Kidney epithelial cell (primary cell): ENCODE measurements at places on chromosomes 5 and 9. TPM values are rescaled to one million over a fixed set of nuclear protein-coding genes. Genes with fewer than 3 reads are reported as not detected.

GRCh38 chr5:43353668-43354067, 40.5 kb upstream of the HMGCS1 start:
- DNase-seq: no peak

DNA sequence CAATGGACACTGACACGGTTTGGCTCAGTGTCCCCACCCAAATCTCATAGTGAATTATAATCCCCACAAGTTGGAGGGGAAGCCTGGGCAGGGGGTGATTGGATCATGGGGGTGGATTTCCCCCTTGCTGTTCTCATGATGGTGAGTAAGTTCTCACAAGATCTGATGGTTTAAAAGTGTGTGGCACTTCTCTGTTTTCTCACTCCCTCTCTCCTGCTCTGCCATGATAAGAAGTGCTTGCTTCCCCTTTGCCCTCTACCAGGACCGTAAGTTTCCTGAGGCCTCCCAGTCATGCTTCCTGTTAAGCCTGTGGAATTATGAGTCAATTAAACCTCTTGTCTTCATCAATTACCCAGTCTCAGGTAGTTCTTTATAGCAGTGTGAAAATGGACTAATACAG, 115.8 kb upstream of the KIF2A start:
- DNase-seq: no peak

- no peak for DNase-seq
These were observed 200.1 kb downstream of the NSG2 start for GRCh38 chr5:174245516-174246075.

DNA sequence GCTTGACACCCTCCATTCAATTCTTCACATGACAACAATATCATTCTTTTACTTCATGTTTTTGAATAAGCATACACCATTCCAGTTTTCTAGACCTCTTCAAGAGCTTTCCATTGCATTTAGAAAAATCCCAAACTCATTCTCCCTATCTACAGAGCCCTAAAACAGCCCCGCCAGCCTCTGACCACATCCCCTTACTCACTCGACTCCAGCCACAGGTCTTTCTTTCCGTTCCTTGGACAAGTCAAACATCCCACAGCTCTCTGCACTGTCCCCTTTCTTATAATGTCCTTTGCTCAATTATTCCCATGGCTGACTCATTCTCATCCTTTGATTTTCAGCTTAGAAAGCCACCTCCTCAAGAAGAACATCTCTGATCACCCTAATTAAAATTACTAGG, 38.2 kb downstream of the TTC39B start:
- no peak for DNase-seq

Gene NTNG2
- 0.42 and 0.89 TPM in 2 replicates for total RNA-seq

DNA sequence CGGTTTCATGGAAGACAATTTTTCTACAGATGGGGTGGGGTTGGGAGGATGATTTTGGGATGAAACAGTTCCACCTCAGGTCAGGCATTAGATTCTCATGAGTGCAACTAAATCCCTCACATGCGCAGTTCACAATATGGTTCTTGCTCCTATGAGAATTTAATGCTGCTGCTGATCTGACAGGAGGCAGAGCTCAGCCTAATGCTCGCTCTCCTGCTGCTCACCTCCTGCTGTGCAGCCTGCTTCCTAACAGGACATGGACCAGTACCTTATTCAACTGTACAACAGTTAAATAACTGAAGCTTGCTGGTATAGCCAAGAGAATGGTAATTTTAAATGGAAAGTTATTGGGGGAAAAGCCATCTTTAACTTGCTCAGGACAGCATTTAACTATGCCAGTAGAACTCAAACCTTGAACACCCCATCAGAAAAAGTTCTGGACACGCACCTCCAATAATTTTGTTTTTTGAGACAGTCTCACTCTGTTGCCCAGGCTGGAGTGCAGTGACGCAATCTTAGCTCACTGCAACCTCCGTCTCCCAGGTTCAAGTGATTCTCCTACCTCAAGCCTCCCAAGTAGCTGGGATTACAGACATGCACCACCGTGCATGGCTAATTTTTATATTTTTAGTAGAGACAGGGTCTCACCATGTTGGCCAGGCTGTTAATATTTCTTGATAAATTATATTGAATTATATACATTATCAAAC, 27.7 kb downstream of the HMGCR start:
- DNase-seq: no peak

GRCh38 chr5:83084336-83084735, 7.0 kb downstream of the XRCC4 start:
- DNase-seq: no peak

Gene CTNND2
- 0.29 and 0.34 TPM in 2 replicates for total RNA-seq

GRCh38 chr5:14353726-14354474, 210.8 kb downstream of the TRIO start:
- no peak for DNase-seq

- no peak for DNase-seq
These were observed 155.0 kb upstream of the CLINT1 start for GRCh38 chr5:158013939-158014338.

Gene GHR
- total RNA-seq: 0.63 and 1.2 TPM in 2 replicates

Gene CCDC152
- total RNA-seq: 0.68 and 0.96 TPM in 2 replicates

GRCh38 chr9:81557452-81558090, 131.8 kb downstream of the TLE1 start:
- no peak for DNase-seq

DNA sequence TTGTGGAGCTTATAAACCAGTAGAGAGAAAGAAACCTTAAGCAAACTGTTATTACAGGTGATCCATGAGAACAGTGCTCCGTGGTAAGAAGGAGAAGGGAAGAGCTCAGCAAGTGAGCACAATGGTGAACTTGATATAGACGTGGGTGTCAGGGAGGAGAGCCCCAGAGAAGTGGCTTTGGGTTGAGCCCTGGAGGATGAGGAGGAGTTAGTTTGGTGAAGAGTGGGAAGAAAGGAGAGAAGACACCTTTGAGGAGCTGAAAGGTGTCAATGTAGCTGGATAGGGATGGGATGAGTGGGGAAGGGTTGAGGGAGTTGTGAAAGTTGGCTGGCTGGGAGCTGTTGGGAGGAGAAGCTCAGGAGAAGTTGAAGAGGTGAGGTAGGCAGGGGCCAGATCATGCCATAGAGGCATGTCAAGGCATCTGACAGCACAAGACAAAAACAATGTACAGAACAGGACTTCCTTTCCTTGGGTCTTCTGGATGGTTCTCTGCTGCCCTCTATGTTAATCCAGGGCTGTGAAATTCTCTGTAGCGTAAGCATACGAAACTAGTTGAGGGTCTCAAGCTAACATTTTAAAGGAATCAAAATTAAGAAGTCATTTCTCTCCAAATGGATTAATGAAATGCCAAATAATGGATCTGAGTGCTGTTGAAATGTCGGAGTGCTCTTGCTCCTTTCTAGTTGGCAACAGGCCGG, 501.9 kb downstream of the KDM4C start:
- DNase-seq: no peak

DNA sequence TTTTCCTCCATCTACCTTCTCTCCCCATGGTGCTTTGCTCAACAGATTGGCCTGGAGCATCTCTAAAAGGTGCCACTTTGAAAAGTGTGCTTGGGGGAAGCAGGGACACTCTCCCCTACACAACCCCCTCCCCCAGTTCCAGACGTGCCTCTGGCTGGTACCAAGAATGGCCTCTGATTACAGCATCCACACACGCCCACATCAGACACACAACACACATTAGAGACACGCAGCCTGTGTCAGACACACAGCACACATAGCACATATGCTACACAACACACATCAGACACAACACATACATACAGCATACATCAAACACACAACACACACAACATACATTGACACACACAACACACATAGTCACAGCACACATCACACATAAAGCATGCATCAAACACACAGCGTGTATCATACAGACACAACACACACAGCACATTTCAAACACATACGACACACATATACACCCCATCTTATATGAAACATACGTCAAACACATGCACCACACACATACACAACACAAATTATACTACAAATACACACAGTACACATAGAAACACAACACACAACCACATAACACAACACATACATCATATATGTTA, 150.4 kb downstream of the RGS3 start:
- DNase-seq: no peak

DNA sequence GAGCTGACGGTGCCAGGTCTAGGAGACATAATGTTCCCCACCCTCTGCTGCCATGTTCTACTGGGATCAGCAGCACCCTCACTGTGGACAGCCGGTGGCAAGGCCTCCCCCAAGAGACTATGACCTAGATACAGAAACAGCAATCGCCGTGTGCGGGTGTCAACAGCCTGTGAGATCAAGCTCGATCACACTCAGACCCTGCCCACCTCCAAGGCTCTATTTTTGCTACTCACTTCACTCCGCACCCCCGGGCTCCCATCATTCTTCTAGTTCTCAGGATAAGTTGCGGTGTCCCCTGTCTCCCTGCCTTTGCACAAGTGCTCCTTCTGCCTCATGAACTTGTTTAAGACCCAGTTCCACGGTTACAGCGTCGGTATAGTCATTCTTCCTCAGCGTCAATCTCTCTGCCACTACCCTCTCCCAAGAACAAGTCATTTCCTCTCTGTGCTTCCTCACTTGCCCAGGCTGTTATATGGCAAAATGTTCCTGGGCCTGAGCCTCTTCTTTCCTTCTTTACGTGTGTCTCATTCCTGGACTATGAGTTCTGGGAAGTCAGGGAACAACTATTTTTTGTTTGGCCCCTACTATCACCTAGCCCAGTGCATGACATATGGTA, 5.4 kb upstream of the DOCK8 start:
- DNase-seq: no peak

DNA sequence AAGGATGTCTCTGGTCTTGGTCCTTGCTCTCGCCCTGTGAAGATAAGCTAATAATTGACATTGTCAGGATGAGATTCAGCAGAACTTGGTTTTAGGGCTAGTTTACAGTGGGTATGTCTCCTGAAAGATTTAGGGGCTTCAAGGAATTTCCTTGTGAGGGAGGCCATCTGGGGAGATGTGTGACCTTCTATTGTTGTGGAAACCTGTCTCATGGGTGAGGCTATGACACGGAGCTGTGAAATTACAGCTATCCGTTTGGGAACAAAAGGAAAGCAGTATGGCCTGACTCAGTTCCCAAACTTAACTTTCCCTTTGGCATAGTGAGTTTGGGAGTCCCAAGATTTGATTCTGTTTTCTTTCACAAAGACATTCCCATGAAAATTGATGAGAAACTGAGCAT, 142.0 kb downstream of the PARP8 start:
- no peak for DNase-seq

GRCh38 chr5:73095564-73096238, 24.7 kb upstream of the TMEM171 start:
- no peak for DNase-seq

DNA sequence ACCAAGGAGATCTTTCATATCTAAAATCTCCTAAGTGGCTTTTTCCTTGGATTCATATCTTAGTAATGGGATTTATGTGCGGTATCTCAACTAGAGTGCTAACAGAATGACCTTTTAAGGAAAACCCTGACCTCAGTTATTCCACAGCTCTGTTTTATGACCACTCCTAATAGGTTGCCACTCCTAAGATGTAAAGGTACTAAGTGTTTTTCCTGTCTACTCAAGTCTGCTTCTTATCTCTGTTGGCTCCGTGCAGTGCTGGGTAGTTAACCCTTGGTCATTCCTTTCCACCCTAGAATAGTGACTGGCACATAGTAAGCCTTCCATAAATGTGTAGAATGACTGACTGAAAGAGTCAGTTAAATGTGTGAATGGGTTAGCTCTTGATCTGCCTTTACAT, 161.4 kb downstream of the DOCK2 start:
- no peak for DNase-seq

- DNase-seq: no peak
These were observed 98.7 kb downstream of the SLC28A3 start for GRCh38 chr9:84241817-84242373.

Gene ZNF454
- 5.0 and 5.8 TPM in 2 replicates for total RNA-seq

Gene LAMC3
- total RNA-seq: 7.5 and 9.7 TPM in 2 replicates

GRCh38 chr5:112419986-112420864, 1.1 kb upstream of the EPB41L4A start:
- no peak for DNase-seq

- no peak for DNase-seq
These were observed 5.2 kb upstream of the IRF1 start for GRCh38 chr5:132495667-132496190.

GRCh38 chr5:107155707-107156106, 515.0 kb downstream of the EFNA5 start:
- no peak for DNase-seq
